ENCODE measurements at places on chromosomes 2 and 18.

DNA sequence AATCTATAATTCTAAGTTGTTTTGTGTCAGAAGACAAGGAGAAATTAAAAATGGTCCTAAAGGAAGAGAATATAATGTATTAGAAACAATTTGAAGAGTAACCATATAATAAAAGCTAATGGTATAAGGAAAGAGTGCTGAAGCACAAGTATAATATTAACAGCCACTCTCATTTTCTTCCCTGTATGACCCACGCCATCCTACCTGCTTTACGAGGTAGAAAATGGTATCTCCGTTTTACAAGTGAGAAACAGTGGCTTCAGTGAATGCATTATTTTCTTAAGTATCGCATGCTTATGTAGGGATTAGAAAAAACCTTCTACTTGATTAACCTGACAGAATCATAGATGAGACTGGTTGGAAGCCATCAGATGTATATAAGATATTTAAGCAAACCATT lies 266.2 kb downstream of the CCDC102B start:
- DNase-seq: no peak

DNA sequence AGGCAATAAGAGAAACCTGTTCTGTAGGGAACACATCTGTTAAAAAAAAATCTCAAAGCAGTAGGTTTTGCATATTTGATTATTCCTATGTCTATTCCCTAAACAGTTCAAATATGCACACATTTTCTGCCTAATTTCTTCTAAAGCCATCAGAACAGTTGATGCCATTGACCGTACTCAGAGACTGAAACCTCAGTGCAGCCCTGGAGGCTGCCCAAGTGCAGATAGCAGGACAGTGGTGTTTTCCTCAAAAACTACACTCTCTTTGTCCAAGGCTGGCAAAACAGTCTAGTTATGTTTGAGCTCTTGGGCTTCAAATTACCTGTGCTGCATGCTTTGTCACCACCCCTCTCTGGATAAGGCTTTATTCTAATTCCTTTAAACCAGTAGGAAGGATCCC lies 23.3 kb upstream of the NFE2L2 start:
- no peak for DNase-seq

DNA sequence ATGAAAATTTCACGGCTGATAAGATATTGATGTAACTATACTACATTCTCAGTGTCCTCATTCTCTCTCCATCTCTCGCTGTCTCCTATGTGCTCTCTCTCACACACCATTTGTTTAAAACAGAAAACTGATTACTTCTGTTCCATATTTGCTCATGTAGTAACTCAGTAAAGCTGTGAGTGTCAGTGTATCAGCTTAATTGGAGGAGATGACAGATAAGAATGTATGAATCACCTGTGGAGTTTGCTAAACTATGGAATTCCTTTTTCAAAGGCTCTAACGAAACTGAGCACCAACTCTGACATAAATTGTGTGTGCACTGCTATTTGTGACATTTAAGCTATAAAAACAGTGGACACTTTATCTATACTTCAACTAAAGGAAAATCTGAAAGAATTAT lies 1080.0 kb downstream of the DSC3 start:
- DNase-seq: no peak

GRCh38 chr18:9941103-9941502 lies 27.3 kb downstream of the VAPA start:
- no peak for DNase-seq

- DNase-seq: peak; percentile 8
Observed at GRCh38 chr2:193963472-193964119, 1693.4 kb upstream of the SLC39A10 start.

DNA sequence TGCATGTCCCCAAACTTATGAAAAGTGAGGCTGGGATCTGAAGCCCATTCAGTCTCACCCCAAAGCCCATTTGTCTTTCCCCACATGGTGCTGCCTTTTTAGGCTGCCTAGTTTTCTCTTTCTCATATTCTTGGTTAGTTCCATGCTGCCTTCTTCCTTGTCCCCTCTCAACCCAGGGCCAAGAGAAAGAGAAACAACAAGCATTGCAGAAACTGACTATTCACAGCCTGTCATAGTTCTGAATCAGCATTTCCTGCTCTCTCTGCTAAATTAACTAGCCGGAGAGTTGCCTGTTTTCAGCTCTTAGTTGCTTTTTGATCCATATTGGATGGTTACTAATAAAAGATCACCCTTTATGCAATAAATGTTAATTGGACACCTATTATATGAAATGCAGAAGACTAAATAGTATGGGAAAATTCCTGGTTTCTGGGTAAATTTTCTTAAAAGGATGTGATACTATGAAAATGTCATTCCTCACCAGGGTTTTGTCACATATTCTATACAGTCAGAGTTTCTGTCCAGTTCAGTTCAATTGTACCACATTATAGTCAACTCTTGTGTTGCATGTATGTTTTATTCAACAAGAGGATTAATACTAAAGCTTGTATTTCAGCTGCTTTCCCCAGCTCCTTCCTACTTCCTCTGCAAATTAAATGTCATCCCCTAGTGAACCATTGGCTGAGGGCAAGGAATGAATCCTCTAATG lies 246.5 kb downstream of the GALR1 start:
- DNase-seq: no peak

DNA sequence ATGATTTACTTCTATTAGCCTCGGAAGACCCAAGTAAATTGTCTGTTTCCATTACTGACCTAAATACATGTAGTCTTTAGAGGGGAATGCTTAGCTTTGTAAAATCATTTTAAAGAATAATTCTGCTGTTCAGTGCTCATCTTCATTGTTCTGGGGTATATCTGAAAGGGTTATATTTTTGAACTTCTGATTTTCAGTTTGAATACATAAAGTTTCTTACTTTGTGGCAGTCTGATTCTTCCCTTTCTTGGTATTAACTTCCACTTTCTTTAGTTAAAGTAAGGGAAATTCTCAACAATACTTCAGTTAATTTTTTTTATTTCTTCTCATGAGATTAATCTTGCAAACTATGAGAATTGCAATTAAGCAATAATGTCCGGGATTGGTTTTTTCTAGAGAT lies 148.4 kb downstream of the DOCK10 start:
- no peak for DNase-seq

DNA sequence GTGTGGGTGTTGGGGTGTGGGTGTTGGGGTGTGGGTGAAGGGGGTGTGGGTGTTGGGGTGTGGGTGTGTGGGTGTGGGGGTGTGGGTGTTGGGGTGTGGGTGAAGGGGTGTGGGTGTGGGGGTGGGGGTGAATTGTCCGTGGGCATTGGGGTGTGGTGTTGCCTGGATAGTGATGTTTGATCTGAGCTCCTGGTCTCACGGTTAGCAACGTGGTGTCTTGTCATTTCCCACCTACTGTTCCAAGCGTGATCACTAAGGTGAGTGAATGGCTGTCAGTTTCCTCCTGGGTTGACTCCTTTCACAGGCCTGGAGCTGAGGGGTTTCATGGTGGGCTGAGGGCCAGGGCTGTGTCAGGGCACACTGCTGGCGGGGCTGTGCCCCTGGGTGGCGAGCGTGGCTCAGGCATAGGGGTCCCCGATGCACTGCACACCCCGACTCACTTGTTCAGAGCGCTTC lies 27.2 kb downstream of the RTP5 start:
- no peak for DNase-seq

- DNase-seq: peak; percentile 73
Observed at GRCh38 chr18:76412818-76413565, 82.0 kb downstream of the ZNF516 start.

- peak; percentile 56 for DNase-seq
Observed at GRCh38 chr2:73852020-73852419, 23.3 kb downstream of the STAMBP start.

GRCh38 chr2:173881461-173881860 lies 83.7 kb downstream of the SP3 start:
- DNase-seq: peak; percentile 48

- no peak for DNase-seq
Observed at GRCh38 chr2:8462899-8463648, 218.8 kb upstream of the ID2 start.

DNA sequence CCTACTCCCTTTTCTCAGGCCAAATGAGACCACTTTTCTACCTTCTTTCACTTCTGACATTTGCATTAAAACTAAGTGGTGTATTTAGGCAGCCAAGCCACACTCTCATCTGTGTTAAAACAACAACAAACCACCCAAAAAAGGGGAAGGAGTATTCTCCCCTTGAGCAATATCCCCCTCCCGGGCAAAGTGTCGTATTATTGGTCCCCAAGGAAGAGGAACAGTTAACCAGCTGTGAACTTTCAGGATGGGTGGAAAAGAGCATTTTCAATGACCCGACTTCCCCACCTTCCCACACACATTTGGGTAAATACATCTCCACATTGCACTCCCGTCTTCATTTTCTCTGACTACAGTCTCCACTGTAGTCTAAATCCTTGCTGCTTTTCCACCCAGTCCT lies 44.3 kb downstream of the FEZ2 start:
- DNase-seq: no peak

DNA sequence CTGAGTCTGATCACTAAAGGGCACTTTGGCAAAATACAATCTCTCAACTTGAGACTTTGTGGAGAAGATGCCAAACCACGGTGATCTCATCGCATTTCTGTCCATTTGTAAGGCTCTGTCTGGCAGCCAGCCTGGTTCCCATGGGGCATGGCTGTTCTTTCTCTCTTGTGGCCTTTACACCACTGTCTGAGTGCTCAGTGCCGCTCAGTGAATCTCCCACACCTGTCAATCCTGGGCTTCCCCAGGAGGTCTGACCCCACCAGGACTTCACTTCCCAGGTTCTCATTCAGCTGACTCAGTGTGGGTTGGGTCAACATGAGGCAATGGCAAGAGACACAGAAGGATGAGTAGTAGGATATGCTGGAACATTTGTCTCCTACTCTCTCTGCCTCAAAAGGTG lies 96.8 kb upstream of the TRIB2 start:
- peak; percentile 95 for DNase-seq

GRCh38 chr2:29448096-29448688 lies 333.0 kb downstream of the CLIP4 start:
- DNase-seq: no peak

DNA sequence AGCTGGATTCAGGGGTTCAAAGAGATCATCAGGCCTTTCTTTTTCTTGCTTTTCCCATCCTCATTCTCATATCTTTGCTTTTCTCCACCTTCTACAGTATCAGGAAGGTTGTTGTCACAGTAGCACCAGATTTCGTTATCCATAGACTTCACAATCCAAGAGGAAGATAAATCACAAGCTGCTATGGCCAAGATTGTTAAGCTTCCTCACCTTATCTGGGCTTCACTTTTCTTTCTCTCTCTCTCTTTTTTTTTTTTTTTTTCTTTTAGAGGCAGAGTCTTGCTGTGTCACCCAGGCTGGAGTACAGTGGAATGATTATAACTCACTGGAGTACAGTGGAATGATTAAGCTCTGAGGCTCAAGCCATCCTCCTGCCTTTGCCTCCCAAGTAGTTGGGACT lies 93.5 kb downstream of the TTC27 start:
- DNase-seq: no peak
